Immature natural killer cell (primary cell): ENCODE measurements at places on chromosomes 7 and 10.
A peak's percentile ranks its signal among the peaks of the same experiment; 100 is the strongest.

DNA sequence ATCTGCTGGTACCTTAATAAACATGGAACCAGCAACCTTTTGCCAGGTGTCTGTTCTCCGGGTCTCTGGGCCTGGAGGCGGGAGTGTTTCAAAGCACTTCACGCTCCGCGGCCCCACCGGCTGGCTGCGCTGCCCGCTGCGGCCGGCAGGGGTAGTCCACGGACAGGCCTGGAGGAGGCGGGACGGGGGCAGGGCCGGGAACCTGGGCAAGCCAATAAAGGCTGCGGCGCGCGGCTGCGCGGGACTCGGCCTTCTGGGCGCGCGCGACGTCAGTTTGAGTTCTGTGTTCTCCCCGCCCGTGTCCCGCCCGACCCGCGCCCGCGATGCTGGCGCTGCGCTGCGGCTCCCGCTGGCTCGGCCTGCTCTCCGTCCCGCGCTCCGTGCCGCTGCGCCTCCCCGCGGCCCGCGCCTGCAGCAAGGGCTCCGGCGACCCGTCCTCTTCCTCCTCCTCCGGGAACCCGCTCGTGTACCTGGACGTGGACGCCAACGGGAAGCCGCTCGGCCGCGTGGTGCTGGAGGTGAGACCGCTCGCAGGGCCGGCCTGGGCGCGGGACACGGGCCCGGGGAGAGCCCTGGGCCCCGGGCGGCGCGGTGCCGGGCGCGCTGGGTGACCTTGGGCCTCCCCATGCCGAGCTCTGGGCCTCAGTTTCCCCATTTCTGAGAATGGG is at the start of gene PPIF:
Gene PPIF (plus strand): TSS at position 244 of the 668 bp plus-strand sequence. CDS start 80 bp downstream, at position 324.
- H3K27ac ChIP-seq: peak within 1 kb of the TSS; percentile 87
- no peaks in the 10 kb centered on the region for H3K36me3 ChIP-seq
- peak within 1 kb of the TSS; percentile 83 for H3K4me3 ChIP-seq
- peaks cover 31% of the 10 kb centered on the region for H3K4me1 ChIP-seq
- peak; percentile 92 for DNase-seq
- H3K27me3 ChIP-seq: no peaks in the 10 kb centered on the region

- no peaks in the 10 kb centered on the region for H3K36me3 ChIP-seq
- no peak for DNase-seq
- H3K4me1 ChIP-seq: no peaks in the 10 kb centered on the region
- H3K27me3 ChIP-seq: no peaks in the 10 kb centered on the region
These were observed 13.5 kb downstream of the MYOF start for GRCh38 chr10:93468461-93469213.

GRCh38 chr7:30162133-30162532 is 27.3 kb downstream of the MTURN start:
- H3K27me3 ChIP-seq: no peaks in the 10 kb centered on the region
- DNase-seq: peak; percentile 20
- peaks cover 59% of the 10 kb centered on the region for H3K4me1 ChIP-seq
- peaks cover 3% of the 10 kb centered on the region for H3K36me3 ChIP-seq
- peak overlapping the region; percentile 85 for H3K4me3 ChIP-seq

DNA sequence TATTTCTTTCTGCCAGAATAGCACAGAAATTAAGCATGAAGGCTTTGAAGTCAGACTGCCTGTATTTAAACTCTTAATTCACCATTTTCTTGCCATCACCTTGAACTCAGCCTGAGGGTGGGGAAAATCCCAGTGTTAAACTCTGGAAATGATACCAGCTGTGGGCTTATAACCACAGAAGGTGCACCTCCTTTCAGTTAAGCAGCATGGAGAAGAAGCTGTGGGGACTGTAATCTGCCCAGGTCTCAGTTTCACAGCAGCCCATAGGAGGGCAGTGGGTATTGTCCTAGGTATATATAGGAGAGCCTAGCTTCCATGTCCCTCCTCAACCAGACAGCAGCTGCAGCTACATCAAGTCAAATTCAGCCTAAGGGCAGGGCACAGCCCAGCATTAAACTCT is 241.6 kb downstream of the HPSE2 start:
- H3K36me3 ChIP-seq: no peaks in the 10 kb centered on the region
- no peaks in the 10 kb centered on the region for H3K4me1 ChIP-seq
- H3K4me3 ChIP-seq: no peak overlapping the region
- H3K27ac ChIP-seq: no peak overlapping the region
- peaks cover 2% of the 10 kb centered on the region for H3K27me3 ChIP-seq

GRCh38 chr7:147941381-147941780 is 649.2 kb upstream of the C7orf33 start:
- DNase-seq: no peak
- no peak overlapping the region for H3K27ac ChIP-seq
- no peak overlapping the region for H3K4me3 ChIP-seq
- H3K36me3 ChIP-seq: no peaks in the 10 kb centered on the region

DNA sequence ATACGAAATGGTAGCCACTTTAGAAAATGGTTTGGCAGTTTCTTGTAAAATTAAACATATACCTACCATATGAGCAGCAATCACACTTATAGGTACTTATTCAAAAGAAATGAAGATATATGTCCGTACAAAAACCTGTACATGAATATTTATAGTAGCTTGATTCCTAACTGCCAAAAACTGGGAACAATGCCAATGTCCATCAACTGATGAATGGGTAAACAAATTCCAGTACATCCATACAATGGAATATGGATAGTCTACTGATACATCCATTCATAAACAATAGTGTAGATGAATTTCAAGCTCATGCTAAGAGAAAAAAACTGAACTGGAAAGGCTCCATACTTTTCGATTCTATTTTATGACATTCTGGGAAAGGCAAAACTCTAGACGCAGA is 68.5 kb downstream of the AGK start:
- H3K27ac ChIP-seq: no peak overlapping the region
- H3K4me1 ChIP-seq: no peaks in the 10 kb centered on the region
- DNase-seq: no peak
- H3K27me3 ChIP-seq: no peaks in the 10 kb centered on the region
- H3K36me3 ChIP-seq: peaks cover 28% of the 10 kb centered on the region
- no peak overlapping the region for H3K4me3 ChIP-seq

GRCh38 chr10:4822208-4822607 is 3.8 kb upstream of the AKR1E2 start:
- H3K4me1 ChIP-seq: peaks cover 5% of the 10 kb centered on the region
- H3K27ac ChIP-seq: no peak overlapping the region
- H3K4me3 ChIP-seq: no peak overlapping the region
- H3K27me3 ChIP-seq: peaks cover 27% of the 10 kb centered on the region
- DNase-seq: no peak

- no peak for DNase-seq
- no peaks in the 10 kb centered on the region for H3K36me3 ChIP-seq
- no peaks in the 10 kb centered on the region for H3K27me3 ChIP-seq
- H3K27ac ChIP-seq: peak overlapping the region; percentile 89
These were observed 29.8 kb downstream of the MTURN start for GRCh38 chr7:30164567-30164966.

- no peak overlapping the region for H3K4me3 ChIP-seq
- no peak overlapping the region for H3K27ac ChIP-seq
- H3K36me3 ChIP-seq: no peaks in the 10 kb centered on the region
- peaks cover 2% of the 10 kb centered on the region for H3K27me3 ChIP-seq
- peaks cover 18% of the 10 kb centered on the region for H3K4me1 ChIP-seq
These were observed 13.9 kb downstream of the LMTK2 start for GRCh38 chr7:98120559-98120958.

- H3K36me3 ChIP-seq: no peaks in the 10 kb centered on the region
- H3K4me3 ChIP-seq: no peak overlapping the region
- no peaks in the 10 kb centered on the region for H3K4me1 ChIP-seq
- no peak overlapping the region for H3K27ac ChIP-seq
These were observed 482.2 kb upstream of the C7orf33 start for GRCh38 chr7:148108381-148108780.

DNA sequence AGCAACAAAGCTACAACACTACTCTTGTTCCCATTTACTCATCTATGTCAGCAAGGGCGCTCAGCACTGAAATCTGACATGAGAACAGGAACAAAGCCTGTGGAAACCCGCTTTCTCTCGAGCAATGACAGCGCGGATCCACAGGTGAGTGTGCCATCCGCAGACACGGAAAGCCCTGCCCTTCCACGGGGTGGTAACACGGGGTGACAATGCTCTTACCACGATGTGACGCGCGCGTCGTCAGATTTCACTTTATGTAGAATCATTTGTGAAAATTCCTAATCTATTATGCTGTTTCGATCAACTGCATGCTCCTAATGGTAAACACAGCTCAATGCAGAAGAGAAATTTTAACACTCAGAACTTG is 34.4 kb downstream of the ZFAND2A start:
- no peak for DNase-seq
- no peaks in the 10 kb centered on the region for H3K27me3 ChIP-seq
- H3K4me3 ChIP-seq: no peak overlapping the region
- no peak overlapping the region for H3K27ac ChIP-seq
- no peaks in the 10 kb centered on the region for H3K4me1 ChIP-seq

GRCh38 chr10:80427541-80427940 is 19.2 kb downstream of the PRXL2A start:
- no peaks in the 10 kb centered on the region for H3K27me3 ChIP-seq
- H3K36me3 ChIP-seq: peaks cover 11% of the 10 kb centered on the region
- DNase-seq: no peak
- no peak overlapping the region for H3K27ac ChIP-seq
- no peak overlapping the region for H3K4me3 ChIP-seq
- H3K4me1 ChIP-seq: no peaks in the 10 kb centered on the region

- no peaks in the 10 kb centered on the region for H3K4me1 ChIP-seq
- peaks cover 6% of the 10 kb centered on the region for H3K27me3 ChIP-seq
- DNase-seq: no peak
- H3K36me3 ChIP-seq: no peaks in the 10 kb centered on the region
- no peak overlapping the region for H3K27ac ChIP-seq
These were observed 30.0 kb upstream of the SAMD9L start for GRCh38 chr7:93178213-93178612.

GRCh38 chr7:114504586-114504985 is 90.0 kb downstream of the FOXP2 start:
- H3K4me3 ChIP-seq: no peak overlapping the region
- DNase-seq: no peak
- no peaks in the 10 kb centered on the region for H3K4me1 ChIP-seq
- no peaks in the 10 kb centered on the region for H3K36me3 ChIP-seq

DNA sequence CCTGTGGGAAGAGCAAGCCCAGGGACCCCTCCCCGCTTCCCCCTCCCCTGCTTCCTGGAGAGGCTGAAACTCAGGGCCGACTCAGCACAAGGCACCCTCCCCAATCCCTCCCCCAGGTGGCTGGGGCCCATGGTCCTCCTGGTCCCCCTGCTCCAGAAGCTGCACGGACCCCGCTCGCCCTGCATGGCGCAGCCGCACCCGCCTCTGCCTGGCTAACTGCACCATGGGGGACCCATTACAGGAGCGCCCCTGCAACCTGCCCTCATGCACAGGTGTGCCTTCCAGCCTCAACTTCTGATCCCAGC is 19.7 kb upstream of the ZNF862 start:
- H3K4me3 ChIP-seq: no peak overlapping the region
- no peaks in the 10 kb centered on the region for H3K36me3 ChIP-seq
- no peak for DNase-seq

DNA sequence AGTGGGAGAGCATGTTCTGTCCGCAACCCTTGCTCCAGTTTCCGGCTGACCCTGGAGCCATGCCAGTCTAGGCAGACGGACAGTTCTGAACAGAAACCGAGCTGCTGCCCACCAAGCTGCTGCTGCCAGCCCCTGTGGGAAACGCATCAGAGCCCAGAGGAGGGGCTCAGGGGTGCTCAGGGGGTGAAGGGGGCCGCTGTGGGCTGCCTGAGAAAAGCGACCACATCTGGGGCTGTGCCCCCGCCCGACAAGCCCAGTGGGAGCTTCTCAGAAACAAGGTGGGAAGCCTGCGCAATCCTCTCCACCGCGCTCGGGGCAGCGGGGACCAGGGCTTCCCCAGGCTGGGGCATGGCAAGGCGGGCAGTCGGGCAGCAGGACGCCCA is 38.8 kb upstream of the CFAP46 start:
- no peaks in the 10 kb centered on the region for H3K36me3 ChIP-seq
- DNase-seq: no peak
- H3K4me1 ChIP-seq: no peaks in the 10 kb centered on the region
- no peak overlapping the region for H3K27ac ChIP-seq

- H3K27me3 ChIP-seq: peaks cover 2% of the 10 kb centered on the region
- no peak for DNase-seq
- peaks cover 16% of the 10 kb centered on the region for H3K4me1 ChIP-seq
- H3K4me3 ChIP-seq: no peak overlapping the region
These were observed 94.6 kb upstream of the FAM180A start for GRCh38 chr7:135843214-135843613.

GRCh38 chr10:73174148-73174925 is 6.4 kb downstream of the FAM149B1 start:
- no peak overlapping the region for H3K27ac ChIP-seq
- H3K4me3 ChIP-seq: no peak overlapping the region
- H3K27me3 ChIP-seq: no peaks in the 10 kb centered on the region
- no peak for DNase-seq
- H3K4me1 ChIP-seq: no peaks in the 10 kb centered on the region
- H3K36me3 ChIP-seq: peaks cover 11% of the 10 kb centered on the region
